ENCODE measurements at places on chromosomes 6 and 20.

DNA sequence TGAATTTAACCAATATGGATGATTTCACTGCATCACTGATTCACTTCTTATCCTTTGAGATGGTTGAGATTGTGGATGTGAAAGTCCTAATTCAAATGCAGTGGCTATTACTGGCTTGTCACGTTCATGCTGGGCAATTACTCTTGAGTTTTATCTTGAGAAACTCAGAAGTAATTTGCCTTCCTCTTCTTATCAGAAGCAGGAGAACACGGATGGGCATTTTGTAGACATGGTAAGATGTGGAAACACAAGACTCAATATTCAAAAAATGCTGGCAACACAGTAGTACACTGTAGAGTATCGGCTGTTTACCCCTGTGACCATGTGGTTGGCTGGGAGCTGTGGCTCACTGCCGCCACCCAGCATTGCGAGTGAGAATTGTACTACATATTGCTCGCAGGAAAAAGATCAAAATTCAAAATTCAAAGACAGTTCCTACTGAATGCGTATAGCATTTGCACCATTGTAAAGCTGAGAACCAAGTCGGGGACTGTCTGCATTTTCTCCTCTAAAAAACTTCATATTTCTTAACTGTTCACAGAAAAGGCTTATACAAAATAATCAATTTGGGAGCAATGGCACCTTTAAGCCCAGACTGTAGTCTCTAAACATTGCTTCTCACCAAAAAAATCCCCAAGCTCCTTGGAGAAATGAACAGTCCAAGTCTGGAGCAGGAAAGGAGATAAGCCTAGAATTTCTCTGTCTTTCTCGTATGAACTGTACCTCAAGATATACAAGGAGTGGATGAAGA is 61.9 kb upstream of the ELOVL5 start:
- peak; percentile 58 for DNase-seq

DNA sequence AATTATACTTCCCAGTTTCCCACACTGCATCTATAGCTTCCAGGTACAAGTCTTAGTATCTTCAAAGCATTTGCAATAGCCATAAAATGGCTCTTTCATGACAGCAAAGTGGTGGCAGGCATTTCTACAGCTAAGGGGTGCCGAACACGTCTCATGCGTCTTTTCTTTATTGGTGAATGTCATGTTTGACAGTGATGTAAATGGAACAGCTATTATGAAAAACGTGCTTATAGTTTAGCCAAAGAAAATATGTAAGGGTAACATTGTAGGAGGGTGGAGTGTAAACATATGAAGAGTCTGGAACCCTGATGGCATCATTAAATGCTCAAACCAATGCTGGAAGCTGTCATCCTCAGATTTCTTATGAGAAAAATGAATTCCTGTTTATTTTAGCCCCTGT is 37.9 kb downstream of the COL11A2 start:
- no peak for DNase-seq

- no peak for DNase-seq
Measured at GRCh38 chr20:6766433-6766832, 1.1 kb upstream of the BMP2 start.

- no peak for DNase-seq
Measured at GRCh38 chr6:133786016-133786415, 102.9 kb upstream of the TCF21 start.

- DNase-seq: no peak
Measured at GRCh38 chr6:6920114-6920986, 187.4 kb upstream of the RREB1 start.

- DNase-seq: no peak
Measured at GRCh38 chr20:58598211-58599015, 52.7 kb upstream of the STX16 start.

GRCh38 chr6:143248359-143248758 is 187.7 kb downstream of the AIG1 start:
- DNase-seq: peak; percentile 53

GRCh38 chr6:35023091-35024000 is 117.8 kb downstream of the TCP11 start:
- DNase-seq: no peak

DNA sequence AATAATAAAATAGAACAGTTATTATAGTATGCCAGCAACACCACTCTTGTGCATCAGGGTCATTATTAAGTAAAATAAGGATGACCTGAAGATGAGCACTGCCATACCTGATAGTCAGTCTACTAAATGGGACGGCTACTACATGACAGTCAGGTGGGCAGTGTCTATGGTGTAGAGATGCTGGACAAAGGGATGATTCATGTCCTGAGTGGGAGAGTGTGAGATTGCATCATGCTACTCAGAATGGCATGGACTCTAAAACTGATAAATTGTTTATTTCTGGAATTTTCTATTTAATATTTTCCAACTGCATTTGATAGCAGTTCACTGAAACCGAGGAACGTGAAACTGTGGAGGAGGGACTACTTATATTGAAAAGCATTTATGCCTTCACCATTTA is 38.8 kb downstream of the SNX9 start:
- DNase-seq: no peak

GRCh38 chr6:128241216-128241615 is 279.2 kb downstream of the PTPRK start:
- DNase-seq: no peak

GRCh38 chr6:90294989-90295853 is 1.4 kb downstream of the BACH2 start:
- peak; percentile 88 for DNase-seq

DNA sequence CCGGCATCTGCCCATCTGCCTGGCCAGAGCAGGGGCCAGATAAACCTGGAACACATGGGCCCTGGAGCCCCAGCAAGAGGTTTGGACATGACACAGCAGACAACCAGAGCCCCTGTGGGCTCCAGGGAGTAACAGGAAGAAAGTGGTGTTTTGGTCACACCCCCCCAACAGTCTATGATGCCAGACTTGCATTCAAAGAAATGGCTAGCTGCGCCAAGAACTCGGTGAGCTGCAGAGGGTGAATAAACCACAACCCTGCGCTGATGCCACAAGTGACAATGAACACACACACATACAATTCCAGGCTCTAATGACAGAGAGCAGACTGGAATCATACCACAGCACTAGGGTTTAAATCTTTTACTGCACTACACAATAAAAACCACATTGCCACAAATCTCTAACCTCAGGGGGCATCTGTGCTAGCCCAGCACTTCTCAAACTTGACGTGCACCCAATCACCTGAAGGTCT is 34.0 kb downstream of the TRERF1 start:
- DNase-seq: peak; percentile 57

GRCh38 chr6:147782302-147782701 is 273.8 kb downstream of the SAMD5 start:
- no peak for DNase-seq

- DNase-seq: peak; percentile 57
Measured at GRCh38 chr20:22684072-22684762, 99.8 kb upstream of the FOXA2 start.

- DNase-seq: no peak
Measured at GRCh38 chr6:146990284-146990683, 213.9 kb upstream of the STXBP5 start.

DNA sequence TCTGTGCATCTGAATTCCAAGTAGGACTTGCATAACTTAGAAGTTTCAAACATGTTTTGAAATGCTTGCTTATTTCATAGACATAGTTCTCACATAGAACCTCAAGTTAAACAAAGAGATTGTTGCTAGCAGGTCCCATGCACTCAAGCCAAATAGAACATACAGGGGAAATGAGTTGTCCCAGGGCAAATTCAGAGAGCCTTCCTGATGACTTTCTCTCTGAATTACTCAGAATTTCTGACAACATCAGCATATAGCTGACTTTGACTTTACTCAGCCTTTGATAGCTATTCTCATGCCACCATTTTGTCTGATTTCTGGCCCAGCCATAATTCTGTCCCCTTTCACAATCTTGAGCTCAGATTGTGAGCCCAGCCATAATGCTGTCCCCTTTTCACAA is 333.2 kb upstream of the PLCB4 start:
- DNase-seq: no peak

- DNase-seq: no peak
Measured at GRCh38 chr20:63253438-63254231, 628 bp downstream of the NKAIN4 start.

GRCh38 chr6:16836144-16836981 is 75.1 kb upstream of the ATXN1 start:
- DNase-seq: no peak

GRCh38 chr20:61623451-61623850 is 371.4 kb downstream of the CDH4 start:
- no peak for DNase-seq

All from activated T-cell treated with anti-CD3 and anti-CD28 coated beads, Interleukin-2, amount 50 U/mL, for 48 hours (primary cell).